ENCODE measurements at places on chromosomes 12 and 14. TPM values are rescaled to one million over a fixed set of nuclear protein-coding genes. Genes with fewer than 3 reads are reported as not detected.

SERPINA12 gene
- total RNA-seq: not detected

GRCh38 chr12:53624956-53625355 is 1.2 kb downstream of the ATF7 start:
- peak overlapping the region; percentile 98 for H3K4me3 ChIP-seq
- H3K27me3 ChIP-seq: no peaks in the 10 kb centered on the region
- H3K4me1 ChIP-seq: peaks cover 32% of the 10 kb centered on the region
- DNase-seq: no peak

TNFAIP2 gene
- 0.23 TPM for total RNA-seq

GRCh38 chr12:132056951-132057350 is 87.2 kb downstream of the DDX51 start:
- no peak overlapping the region for H3K4me3 ChIP-seq
- H3K27ac ChIP-seq: no peak overlapping the region
- H3K4me1 ChIP-seq: no peaks in the 10 kb centered on the region
- no peak for DNase-seq

GPR162 gene
- 0.34 TPM for total RNA-seq

GRCh38 chr14:74207943-74208342 is 31.3 kb upstream of the VSX2 start:
- DNase-seq: no peak
- no peaks in the 10 kb centered on the region for H3K36me3 ChIP-seq
- H3K27ac ChIP-seq: no peak overlapping the region
- H3K4me3 ChIP-seq: no peak overlapping the region

CDKN1B gene
- total RNA-seq: 96.7 TPM

DNA sequence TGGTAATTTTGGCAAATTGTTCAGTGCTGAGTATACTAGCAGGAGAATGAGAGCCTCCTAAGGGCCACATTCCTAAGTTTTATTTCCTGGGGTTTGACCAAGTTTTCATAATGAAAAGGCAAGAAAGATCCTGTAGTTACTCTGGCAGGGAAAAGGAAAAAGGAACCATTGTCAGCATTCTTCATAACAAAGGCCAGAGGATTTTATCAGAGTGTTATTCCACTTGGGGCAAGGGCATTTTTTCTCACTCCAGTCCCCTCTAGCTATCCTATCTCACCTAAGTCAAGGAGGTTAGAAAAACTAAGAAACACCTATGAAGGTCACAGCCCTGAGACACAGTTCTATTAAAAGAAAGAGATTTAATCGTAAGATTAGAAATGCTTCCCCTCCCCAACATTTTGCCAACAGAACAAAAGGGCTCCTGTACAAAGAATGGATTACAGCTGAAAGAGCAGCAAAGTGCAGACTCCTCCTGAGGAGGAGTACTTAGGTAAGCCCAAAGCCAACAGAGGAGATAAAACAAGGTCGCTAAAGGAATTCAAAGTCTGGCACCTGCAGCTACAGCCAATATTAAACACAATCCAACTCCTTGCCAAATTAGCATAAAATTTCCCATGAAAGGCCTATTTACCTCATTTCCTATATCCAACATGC is 162.4 kb downstream of the GALC start:
- no peak for DNase-seq
- no peaks in the 10 kb centered on the region for H3K4me1 ChIP-seq
- H3K4me3 ChIP-seq: no peak overlapping the region
- H3K27ac ChIP-seq: no peak overlapping the region
- H3K36me3 ChIP-seq: no peaks in the 10 kb centered on the region

- DNase-seq: no peak
- no peaks in the 10 kb centered on the region for H3K27me3 ChIP-seq
- no peak overlapping the region for H3K27ac ChIP-seq
- H3K4me3 ChIP-seq: no peak overlapping the region
- no peaks in the 10 kb centered on the region for H3K4me1 ChIP-seq
Measured at GRCh38 chr12:100365411-100365810, 8.5 kb downstream of the SLC17A8 start.

FOXA1 gene
- total RNA-seq: not detected

TOMM20L gene
- not detected for total RNA-seq

DNA sequence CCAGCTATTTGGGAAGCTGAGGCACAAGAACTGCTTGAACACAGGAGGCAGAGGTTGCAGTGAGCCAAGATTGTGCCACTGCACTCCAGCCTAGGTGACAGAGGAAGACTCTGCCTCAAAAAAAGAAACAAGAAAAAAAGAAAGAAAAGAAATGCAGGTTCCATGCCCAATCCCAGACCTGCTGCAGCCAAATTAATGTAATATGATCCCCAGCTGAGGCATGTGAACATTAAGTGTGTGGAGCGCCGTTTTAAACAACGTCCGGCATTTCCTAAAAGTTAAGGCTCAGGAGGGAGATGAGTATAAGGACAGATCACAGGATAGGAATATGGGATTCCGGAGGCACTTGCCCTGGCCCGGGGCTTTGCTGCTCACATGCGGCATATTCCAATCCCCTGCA is 162.9 kb downstream of the KSR2 start:
- no peak for DNase-seq
- H3K4me1 ChIP-seq: no peaks in the 10 kb centered on the region
- H3K4me3 ChIP-seq: no peak overlapping the region
- H3K27ac ChIP-seq: no peak overlapping the region

ANO4 gene
- not detected for total RNA-seq

TMED8 gene
- 17.1 TPM for total RNA-seq

DNA sequence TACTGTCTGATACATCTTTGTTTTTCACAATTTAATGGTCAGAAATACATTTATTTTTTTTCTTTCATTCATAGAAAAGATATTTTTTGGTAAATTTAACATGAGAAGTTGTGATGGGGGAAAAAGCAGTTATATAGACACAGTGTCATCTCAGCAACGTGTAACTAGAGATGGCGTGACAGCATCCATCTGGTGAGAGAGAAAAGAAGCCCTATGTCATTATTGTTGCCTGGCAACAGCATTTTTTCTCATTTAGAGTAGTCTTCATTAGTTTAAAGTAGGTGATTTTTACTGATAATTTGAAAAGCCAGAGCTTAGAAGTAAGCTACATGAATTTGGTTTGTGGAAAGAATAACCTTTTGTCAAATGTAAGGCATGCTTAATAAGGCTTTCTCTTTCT is 128.6 kb downstream of the ACSS3 start:
- no peak overlapping the region for H3K4me3 ChIP-seq
- H3K27ac ChIP-seq: no peak overlapping the region
- H3K36me3 ChIP-seq: no peaks in the 10 kb centered on the region
- DNase-seq: no peak

DTX3 gene
- total RNA-seq: 17.8 TPM

- no peak overlapping the region for H3K27ac ChIP-seq
- no peak for DNase-seq
- no peaks in the 10 kb centered on the region for H3K36me3 ChIP-seq
- H3K4me3 ChIP-seq: no peak overlapping the region
- H3K4me1 ChIP-seq: no peaks in the 10 kb centered on the region
- no peaks in the 10 kb centered on the region for H3K27me3 ChIP-seq
Measured at GRCh38 chr14:48125654-48126053, 450.2 kb upstream of the MDGA2 start.

- no peaks in the 10 kb centered on the region for H3K27me3 ChIP-seq
- no peak overlapping the region for H3K27ac ChIP-seq
- peaks cover 69% of the 10 kb centered on the region for H3K4me1 ChIP-seq
- no peak overlapping the region for H3K4me3 ChIP-seq
Measured at GRCh38 chr14:61485661-61486060, 164.3 kb downstream of the PRKCH start.

GRCh38 chr12:88870000-88870737 is 289.9 kb upstream of the KITLG start:
- H3K27ac ChIP-seq: no peak overlapping the region
- no peaks in the 10 kb centered on the region for H3K27me3 ChIP-seq
- no peaks in the 10 kb centered on the region for H3K4me1 ChIP-seq
- DNase-seq: no peak
- H3K36me3 ChIP-seq: no peaks in the 10 kb centered on the region
- H3K4me3 ChIP-seq: no peak overlapping the region

DNA sequence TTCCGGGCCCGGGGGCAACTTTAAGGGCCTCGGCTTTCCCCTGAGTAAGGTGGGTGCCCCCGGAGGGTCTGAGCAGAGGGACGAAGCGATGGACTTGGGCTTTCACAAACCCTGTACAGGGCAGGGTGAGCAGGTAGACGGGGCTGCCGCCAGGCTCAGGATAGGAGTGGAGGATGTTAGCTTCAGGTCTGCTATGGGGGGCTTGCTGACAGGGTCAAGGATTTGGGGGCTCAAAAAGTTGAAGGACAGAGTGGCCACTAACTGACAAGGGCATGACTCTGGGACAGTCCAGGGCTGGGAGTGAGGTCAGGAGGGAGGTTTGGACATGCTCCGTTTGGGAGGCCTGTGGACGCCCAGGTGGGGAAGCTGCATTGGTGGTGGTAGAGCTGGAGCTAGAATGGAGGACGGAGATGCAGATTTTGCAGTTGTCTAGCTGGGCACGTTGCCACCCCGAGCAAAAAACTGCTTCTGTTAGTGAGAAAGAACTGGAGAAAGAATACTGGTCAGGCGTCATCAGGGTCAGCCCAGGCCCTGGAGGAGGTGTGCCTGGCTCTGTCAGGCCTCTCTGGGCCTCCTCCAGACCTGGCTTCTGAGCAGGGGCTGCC is 113.3 kb downstream of the ADGRD1 start:
- no peak overlapping the region for H3K27ac ChIP-seq
- no peaks in the 10 kb centered on the region for H3K36me3 ChIP-seq
- H3K4me3 ChIP-seq: no peak overlapping the region
- no peak for DNase-seq
- no peaks in the 10 kb centered on the region for H3K4me1 ChIP-seq

DNA sequence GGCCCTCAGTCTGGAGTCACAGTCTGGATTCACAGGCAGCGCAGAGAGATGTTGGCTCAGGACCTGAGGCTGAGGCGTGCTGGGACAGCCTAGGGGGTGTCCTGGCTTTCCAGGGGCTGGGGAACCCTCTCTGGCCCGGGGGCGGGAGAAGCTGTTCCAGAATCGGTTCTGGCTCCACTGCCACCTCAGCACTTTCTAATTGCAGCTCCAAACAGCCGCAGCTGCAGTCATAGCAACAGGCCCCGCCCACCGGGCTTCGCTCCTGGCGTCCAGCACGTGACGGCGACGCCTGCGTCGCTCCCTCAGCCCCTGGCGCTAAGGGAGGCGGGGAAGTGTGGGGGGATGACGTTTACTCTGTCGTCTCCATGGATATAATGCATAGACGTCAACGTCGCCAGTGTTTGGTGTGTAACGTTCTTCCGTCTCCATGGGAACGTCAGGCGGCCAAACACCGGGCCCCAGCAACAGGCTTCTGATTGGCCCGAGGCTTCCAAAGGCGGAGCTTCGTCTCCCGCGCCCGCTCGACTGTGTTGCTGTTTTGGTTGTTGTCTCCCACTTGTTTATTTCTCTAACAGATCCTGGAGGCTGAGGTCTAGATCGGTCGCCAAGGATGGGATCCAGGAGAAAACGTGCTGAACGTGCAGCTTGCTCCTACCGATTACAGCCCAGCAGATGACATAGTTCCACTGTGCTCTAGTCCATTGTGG is 19.7 kb upstream of the FOS start:
- H3K27me3 ChIP-seq: peaks cover 31% of the 10 kb centered on the region
- peak; percentile 99 for DNase-seq
- peaks cover 20% of the 10 kb centered on the region for H3K4me1 ChIP-seq
- peak overlapping the region; percentile 78 for H3K4me3 ChIP-seq
- H3K27ac ChIP-seq: peak overlapping the region; percentile 91
- H3K36me3 ChIP-seq: no peaks in the 10 kb centered on the region

GRCh38 chr12:128536810-128537209 is 269.8 kb downstream of the TMEM132C start:
- no peaks in the 10 kb centered on the region for H3K36me3 ChIP-seq
- no peak overlapping the region for H3K27ac ChIP-seq
- H3K4me1 ChIP-seq: no peaks in the 10 kb centered on the region
- H3K27me3 ChIP-seq: no peaks in the 10 kb centered on the region
- no peak overlapping the region for H3K4me3 ChIP-seq

- no peak overlapping the region for H3K27ac ChIP-seq
- H3K27me3 ChIP-seq: no peaks in the 10 kb centered on the region
- no peak overlapping the region for H3K4me3 ChIP-seq
- H3K4me1 ChIP-seq: peaks cover 12% of the 10 kb centered on the region
Measured at GRCh38 chr12:92496790-92497189, 206.0 kb upstream of the PLEKHG7 start.

LYSET gene
- 10.6 TPM for total RNA-seq

SCARB1 gene
- 12.5 TPM for total RNA-seq

SELPLG gene
- 144 TPM for total RNA-seq

Measured in activated CD8-positive, alpha-beta T cell treated with anti-CD3 and anti-CD28 coated beads, Interleukin-2, amount 10 ng/mL, durations not matched to agents 7 days and 5 days (primary cell).